ENCODE measurements at places on chromosomes 1 and 21.

DNA sequence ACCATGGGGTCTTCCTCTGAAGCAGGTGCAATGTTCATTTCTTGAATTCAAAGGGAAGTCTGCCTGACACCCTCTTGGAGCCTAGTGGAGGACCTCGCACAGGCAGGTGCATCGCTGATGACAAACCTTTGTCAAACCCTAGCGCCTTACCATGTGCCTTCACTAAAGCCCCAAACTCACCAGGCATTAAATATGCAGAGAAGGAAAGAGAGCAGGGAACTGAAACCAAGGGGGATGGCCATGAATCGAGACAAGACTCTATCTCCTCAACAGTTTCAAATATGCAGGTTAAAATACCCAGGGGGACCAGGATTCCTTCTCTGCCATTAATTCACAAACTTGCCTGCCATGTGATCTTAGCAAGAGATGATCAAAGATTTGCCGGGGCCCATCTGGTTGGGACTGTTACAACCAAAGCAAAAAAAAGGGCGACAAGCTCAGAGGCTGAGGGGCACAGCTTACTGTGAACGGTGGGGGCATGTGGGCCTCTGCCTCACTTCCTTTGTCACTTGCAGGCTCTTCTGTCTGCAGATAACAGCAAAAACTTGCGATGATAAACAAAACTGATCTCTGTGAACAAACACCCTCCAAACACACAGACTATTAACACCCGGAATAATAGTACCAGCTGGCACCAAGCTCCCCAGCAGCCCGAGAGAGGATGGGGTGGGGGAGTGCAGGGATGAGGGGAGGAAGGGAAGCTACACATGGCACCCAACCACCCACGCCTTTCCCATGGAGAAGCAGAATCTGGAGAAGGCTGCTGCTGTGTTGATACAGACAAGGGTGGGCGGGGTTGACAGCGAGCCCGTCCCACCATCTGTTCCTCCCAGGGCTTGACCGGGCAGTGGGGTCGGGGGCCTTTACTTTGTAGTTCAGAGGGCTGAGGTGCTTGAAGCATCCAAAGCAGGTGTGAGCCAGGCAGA lies 33.9 kb downstream of the TMEM63A start:
- peak; percentile 72 for DNase-seq

- no peak for DNase-seq
Measured at GRCh38 chr1:20279509-20279908, 11.2 kb upstream of the VWA5B1 start.

- no peak for DNase-seq
Measured at GRCh38 chr21:41703857-41704501, 62.9 kb downstream of the RIPK4 start.

- no peak for DNase-seq
Measured at GRCh38 chr1:56872597-56872996, 18.0 kb downstream of the C8A start.

GRCh38 chr1:65001231-65001792 lies 35.0 kb upstream of the JAK1 start:
- DNase-seq: no peak

DNA sequence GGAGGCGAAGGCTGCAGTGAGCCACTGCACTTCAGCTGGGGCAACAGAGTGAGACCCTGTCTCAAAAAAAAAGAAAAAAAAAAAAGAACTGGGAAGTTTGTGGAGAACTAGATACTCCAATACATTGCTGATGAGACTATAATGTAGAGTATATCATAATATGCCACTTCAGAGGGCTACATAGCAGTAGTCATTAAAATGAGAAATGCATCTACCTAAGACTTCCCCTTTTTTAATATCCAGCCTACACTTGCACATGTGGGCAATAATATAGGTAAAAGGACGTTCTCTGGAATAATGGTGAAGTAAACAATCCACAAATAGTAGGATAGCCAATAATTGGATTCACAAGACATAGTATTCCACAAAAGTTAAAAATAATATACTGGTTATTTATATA lies 311.0 kb downstream of the HLX start:
- DNase-seq: no peak

GRCh38 chr1:152899883-152900282 lies 8.5 kb upstream of the IVL start:
- DNase-seq: no peak

- DNase-seq: no peak
Measured at GRCh38 chr21:45479691-45480675, 62.3 kb downstream of the SLC19A1 start.
